KBM-7 (cell line): ENCODE measurements at places on chromosomes 6 and 20.

- DNase-seq: peak; percentile 82
Observed at GRCh38 chr6:30769088-30769852, 24.9 kb upstream of the IER3 start.

GRCh38 chr20:5535125-5535756 is 215.0 kb upstream of the SHLD1 start:
- peak; percentile 76 for DNase-seq

DNA sequence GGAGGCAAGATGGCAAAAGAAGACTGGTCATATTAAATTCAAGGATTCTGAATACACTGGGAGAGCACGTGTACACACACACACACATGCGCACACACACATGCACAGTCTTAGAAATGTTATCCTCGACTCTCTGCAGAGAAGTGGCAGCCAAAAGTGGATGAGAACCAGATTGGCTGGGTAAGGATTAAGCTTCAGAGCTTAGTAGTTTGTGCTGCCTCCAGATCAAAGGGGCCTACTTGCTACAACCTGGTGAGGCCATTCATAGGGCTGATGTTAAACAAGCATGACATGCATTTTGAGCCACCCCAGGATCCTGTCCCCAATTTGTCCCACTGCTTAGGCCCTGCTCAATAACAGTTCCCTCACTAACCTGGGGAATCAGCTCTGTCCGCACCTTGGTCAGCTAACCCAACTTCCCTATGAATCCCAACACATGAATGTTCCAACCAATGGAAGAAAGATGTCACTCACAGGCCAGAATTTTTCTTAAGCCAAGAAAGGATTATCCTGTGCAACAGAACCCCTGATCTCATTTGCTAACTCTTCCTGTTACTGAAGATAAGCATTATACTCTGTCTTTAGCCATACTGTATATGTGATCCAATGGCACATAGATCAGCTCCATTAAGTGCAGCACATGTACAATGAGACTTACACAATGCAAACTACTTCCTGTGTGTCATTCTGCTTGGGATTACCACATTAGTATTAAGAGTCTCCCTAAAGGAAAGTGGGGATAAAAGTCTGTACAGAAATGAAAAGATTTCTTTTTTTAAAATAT is 31.0 kb downstream of the TOMM6 start:
- no peak for DNase-seq

DNA sequence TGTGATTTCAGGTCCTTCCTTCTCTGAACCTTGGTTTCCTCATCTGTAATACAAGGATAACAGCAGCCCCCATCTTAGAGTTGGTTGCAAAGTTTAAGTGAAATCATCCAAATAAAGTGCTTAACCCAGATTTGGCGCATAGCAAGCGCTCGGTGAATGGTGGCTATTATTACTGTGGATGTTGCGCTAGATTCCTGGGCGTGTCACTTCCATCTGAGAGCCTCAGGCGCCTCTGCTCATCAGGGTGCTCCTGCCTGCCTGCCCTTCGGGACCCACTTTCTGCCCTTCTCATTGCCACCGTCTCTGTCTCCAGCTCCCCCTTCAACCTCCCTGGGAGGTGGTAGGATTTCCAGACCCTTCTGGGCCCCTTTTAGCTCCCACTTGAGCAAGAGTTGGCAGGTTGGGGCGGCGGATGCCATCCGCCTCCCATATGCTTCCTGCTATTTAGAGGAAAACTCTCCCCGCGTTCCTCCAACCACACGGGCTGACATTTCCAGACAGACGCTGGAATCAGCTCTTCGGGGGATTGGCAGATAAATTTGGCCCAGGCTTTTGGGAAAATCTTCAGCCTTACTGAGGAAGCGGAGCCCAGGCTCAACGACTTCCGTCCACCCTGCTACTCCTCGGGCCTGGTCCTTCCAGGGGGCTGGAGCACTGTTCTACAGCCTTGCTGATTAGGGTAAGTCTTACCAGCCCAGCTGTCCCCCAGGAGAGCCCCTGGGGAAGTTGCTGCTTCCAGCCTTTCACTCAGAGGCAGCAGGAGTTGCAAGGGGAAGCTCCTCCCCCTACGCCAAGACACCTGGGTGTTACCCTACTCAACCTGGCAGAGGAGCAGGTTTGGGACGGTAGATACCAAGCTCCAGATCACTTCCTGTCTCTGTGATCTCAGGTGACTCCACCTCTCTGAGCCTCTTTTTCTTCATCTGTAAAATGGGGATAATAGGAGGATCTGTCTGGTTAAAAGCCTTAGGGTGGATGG is 71.5 kb downstream of the DLGAP4 start:
- DNase-seq: no peak

- DNase-seq: peak; percentile 3
Observed at GRCh38 chr6:137581019-137581707, 87.0 kb upstream of the OLIG3 start.

DNA sequence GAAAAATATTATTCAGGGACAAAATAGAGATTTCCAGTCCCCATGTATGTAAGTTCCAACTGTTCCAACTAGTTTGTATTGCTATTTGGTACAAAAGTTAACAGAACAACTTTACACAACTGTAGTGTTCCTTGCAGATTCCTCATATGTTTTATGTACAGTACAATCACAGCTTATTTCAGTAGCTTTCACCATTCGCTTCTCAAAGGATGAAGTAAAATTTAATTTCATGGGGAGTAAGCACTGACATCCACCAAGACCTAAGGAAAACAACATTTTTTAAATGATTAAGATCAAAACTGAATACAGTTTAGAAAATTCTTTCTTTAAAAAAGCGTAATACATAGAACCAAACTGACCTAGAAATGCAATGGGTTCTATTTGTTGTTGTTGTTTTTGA is 24.6 kb downstream of the ZNF217 start:
- DNase-seq: no peak

DNA sequence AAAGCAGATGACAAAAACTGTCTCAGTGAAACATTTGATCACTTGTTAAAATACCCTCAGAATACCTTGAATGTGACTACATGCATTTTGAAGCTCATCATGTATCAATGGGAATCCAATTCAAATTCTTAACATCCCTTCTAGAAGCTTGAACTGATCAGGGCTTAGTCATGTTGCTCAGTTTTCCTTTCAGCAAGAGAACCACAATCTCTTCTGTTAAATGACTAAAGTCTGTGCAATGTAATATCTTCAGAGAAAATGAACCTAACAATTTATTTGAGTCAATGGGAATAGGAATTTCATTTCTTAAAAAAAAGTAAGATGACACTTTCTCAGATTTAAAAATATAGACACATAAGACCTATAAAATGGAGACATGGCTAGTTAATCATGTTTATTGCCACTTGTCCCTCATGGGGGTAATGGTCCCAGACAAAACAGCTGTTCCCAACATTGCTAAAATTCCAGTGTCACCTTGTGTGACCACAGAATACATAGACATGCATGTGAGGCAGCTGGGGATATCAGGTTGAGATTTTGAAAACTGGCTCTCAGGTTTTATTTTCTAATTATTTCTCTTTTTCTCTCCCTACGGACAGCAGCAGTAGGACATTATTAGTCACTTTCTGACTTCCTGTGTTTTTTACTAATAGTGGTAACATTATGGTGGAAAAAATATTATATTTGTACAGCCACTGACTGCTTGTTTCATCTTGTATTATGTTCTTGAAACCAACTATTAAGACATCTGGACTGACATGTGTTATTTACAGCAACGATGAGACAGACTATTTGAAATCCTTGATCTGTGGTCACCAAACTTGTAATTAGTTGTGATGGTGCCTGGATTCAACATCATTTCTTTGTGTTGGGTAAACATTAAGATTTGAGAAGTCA is 192.5 kb downstream of the COL9A1 start:
- DNase-seq: no peak

- DNase-seq: no peak
Observed at GRCh38 chr6:163289447-163289846, 125.1 kb upstream of the QKI start.

- no peak for DNase-seq
Observed at GRCh38 chr6:52518279-52518945, 58.4 kb downstream of the TRAM2 start.

GRCh38 chr6:27768556-27768955 is 143.6 kb downstream of the OR2B2 start:
- DNase-seq: no peak

GRCh38 chr6:134930463-134930862 is 19.4 kb downstream of the ALDH8A1 start:
- no peak for DNase-seq

- peak; percentile 50 for DNase-seq
Observed at GRCh38 chr20:44800391-44801046, 9.8 kb downstream of the RIMS4 start.

- no peak for DNase-seq
Observed at GRCh38 chr6:144360401-144360800, 75.3 kb downstream of the UTRN start.

DNA sequence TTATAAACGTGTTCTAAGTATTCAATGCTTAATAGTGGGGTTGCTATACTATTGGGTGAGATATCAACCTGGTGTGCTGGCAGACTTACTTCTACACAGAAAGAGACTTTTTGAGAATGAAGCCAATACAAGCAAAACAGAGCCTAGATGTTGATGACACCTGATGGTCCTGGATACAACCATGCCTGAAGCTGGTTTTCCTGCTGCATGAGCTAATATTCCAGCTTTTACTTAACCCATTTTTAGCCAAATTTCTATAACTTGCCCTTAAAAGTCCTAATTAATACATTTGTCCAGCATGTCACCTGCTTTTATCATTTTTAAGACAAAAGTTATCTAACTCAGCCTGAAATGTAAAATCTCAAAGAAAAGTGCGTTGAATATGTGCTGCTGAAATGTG is 86.2 kb downstream of the PFDN4 start:
- DNase-seq: no peak

GRCh38 chr6:11323666-11324452 is 91.4 kb upstream of the NEDD9 start:
- DNase-seq: peak; percentile 92

- DNase-seq: no peak
Observed at GRCh38 chr6:134555672-134556071, 237.8 kb upstream of the SGK1 start.

- no peak for DNase-seq
Observed at GRCh38 chr20:45818239-45818638, 5.8 kb downstream of the UBE2C start.

GRCh38 chr20:57089699-57090144 is 176.7 kb downstream of the BMP7 start:
- peak; percentile 49 for DNase-seq

GRCh38 chr6:119678961-119679360 is 329.4 kb upstream of the MAN1A1 start:
- DNase-seq: no peak

- DNase-seq: no peak
Observed at GRCh38 chr6:103379272-103379671, 1480.4 kb downstream of the HACE1 start.

DNA sequence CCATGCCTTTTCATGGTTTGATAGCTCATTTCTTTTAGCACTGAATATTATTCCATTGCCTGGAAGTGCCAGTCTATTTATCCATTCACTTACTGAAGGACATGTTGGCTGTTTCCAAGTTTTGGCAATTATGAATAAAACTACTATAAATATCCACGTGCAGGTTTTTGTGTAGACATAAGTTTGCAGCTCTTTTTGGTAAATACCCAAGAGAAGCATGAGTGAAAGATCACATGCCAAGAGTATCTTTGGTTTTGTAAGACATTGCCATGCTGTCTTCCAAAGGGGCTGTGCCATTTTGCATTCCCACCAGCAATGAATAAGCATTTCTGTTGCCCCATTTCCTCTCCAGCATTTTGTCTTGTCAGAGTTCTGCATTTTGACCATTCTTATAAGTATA is 120.9 kb downstream of the MANEA start:
- DNase-seq: no peak

- peak; percentile 49 for DNase-seq
Observed at GRCh38 chr6:12602951-12603672, 113.5 kb upstream of the PHACTR1 start.

GRCh38 chr6:160177220-160177619 is 55.6 kb downstream of the SLC22A1 start:
- DNase-seq: no peak

GRCh38 chr6:148700047-148700715 is 46.6 kb upstream of the UST start:
- DNase-seq: no peak

- no peak for DNase-seq
Observed at GRCh38 chr6:18632670-18633410, 245.7 kb downstream of the RNF144B start.

- no peak for DNase-seq
Observed at GRCh38 chr6:55567558-55567957, 11.4 kb downstream of the HMGCLL1 start.

GRCh38 chr20:46317685-46318177 is 9.4 kb upstream of the CDH22 start:
- no peak for DNase-seq

DNA sequence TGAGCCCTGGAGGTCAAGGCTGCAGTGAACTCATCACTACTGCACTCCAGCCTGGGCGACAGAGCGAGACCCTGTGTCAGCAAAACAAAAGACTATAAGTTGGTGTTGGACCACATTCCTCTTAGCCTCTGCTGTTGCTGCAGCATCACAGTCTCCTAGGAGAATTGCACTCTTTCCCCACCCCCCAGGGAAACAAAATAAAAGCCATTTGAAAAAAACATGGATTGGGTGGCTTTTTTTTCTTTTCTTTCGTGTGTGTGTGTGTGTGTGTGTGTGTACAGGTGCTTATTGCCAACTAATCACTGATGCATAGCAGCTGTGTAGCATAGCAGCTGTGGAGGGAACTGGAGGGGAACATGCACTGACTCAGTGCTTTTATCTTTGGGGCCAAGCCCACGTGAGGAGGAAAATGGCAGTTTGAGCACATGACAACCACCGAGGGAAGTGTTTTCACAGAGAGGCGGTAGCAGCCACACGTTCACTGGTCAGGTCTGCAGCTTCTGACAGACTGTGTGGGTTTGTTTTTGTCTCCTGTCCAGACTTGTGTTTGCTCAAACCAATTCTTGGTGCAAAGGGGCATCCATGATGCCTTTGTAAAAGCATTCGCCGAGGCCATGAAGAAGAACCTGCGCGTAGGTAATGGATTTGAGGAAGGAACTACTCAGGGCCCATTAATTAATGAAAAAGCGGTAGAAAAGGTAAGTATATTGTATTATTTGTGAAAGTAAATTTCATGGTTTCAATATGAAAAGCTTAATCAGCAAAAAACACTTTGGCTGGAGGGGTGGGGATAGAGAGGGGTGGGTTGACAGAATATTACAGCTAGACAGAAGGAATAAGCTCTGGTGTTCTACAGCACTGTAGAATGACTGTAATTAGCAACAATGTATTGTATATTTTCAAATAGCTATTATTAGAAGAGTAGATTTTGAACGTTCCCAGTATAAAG is 27.7 kb downstream of the ALDH5A1 start:
- peak; percentile 33 for DNase-seq

GRCh38 chr6:100228437-100228833 is 234.4 kb upstream of the MCHR2 start:
- no peak for DNase-seq

DNA sequence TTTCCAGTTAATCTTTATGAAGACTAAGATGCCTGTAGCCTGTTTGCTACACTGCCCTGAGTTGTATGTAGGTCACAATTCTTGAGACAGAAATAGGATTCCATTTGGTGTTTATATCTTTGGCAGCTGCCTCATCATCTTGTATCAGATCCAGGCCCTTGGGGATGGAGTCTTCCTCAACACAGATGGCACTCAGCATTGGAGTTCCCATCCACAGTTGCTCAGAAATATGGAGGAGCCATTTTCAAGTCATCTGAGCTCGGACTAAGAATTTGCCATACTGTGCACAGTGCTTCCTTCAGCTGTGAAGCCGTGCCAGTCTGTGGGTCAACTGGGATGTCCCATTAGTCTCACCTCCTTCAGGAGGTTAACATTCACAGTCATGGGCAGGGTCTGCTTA is 156.6 kb downstream of the ZDHHC14 start:
- no peak for DNase-seq

GRCh38 chr6:155050311-155050710 is 55.2 kb downstream of the TIAM2 start:
- no peak for DNase-seq

- no peak for DNase-seq
Observed at GRCh38 chr6:46381057-46381456, 110.2 kb downstream of the RCAN2 start.
